WERI-Rb-1 (cell line): ENCODE measurements at places on chromosomes 3 and 15.

GRCh38 chr3:118400086-118400485 is 634.6 kb downstream of the IGSF11 start:
- DNase-seq: no peak

DNA sequence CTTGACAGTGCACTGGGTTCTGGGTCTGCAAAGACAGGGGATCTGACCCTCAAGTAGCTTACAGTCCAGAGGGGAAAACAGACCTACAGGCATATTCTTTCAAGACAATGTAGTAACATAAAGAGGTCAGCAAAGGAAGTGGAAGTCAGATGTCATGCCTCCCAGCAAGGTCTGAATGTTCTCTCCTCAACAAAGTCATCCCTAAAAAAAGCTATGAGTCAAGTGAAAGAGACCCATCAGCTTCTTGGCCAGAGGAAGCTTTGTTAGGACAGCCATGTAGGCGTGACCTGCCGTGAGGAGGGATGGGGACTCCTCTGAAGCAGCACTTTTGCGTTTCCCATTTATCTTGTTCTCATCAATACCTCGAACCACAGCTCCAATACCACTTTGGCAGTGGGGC is 331.6 kb upstream of the NR2F2 start:
- DNase-seq: no peak

DNA sequence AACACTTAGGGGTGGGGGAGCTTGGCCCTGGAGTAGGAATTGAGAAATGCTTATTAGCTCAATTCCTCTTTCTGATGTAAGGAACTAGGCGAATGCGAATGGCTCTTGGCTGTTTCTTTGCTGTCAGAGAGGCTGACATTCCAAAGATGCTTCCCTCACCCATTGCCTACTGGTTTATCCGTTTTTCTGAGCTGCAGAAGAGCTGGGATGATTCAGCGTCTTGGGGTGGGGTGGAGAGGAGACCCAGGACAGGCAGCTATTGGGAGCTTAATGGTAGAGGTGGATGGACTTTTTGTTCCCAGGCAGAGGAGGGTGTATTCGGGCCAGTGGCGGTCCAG is 9.8 kb downstream of the PLEKHO2 start:
- no peak for DNase-seq

DNA sequence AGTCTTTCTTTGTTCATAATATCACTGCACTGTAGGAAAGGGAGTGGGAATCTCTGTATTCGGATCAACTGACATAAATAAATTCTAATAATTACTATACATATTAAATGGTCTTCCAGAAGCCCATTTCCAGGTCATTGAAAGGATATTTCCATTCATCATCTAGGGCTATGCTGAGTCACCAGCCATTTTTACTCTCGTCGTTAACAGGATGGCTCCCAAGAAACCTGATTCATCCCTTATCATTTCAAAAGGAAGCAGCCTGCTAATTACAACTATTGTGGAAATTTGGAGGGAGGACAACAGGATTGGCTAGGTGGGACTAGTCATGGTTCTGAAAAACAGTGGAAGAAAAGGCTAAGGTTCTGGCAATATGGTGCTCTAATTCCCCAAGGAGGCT is 13.6 kb downstream of the GMNC start:
- DNase-seq: no peak

DNA sequence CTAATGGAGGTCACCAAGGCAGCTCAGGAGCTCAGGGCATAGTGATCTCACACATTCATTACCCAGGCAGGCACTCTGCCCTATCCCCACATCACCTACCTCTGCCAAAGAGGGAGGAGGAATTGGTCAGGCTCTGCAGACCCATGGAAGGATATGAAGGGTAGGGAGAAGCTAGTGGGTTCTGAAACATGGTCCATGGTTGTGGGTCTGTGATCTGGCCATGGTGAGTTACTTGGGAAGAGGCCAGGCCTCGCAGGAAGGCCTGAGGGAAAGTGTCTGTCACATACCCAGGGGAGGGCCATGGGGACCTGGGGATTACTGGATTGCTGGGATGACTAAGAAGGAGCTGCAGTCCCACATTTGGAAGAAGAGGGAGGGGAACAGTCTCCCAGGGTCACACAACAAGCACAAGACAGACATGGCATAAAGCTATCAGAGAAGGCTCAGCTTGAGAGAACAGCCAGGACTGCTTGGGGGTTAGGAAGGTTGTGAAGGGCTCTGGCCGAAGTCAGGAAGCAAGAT is 1.4 kb upstream of the PRSS50 start:
- DNase-seq: no peak

- no peak for DNase-seq
These were observed 30.4 kb downstream of the GATM start for GRCh38 chr15:45347989-45348388.

DNA sequence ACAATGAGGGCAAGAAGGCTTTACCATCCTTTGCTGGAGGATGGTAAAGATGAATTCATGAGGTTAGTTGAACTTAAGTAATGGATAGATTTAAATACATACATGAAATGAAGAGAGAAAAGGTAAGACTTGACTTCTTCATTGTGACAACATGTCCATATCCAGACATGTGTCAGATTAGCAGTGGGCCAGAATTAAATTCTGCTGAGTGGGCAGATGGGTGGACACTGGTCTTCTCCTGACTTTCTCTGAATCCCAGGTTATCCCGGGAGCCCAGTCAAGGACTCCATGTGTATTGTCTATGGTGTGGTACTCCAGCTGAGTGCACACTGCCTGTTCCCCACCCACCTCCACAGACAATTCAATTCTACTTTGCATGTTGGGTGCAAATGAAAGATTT is 603.1 kb downstream of the NLGN1 start:
- no peak for DNase-seq

DNA sequence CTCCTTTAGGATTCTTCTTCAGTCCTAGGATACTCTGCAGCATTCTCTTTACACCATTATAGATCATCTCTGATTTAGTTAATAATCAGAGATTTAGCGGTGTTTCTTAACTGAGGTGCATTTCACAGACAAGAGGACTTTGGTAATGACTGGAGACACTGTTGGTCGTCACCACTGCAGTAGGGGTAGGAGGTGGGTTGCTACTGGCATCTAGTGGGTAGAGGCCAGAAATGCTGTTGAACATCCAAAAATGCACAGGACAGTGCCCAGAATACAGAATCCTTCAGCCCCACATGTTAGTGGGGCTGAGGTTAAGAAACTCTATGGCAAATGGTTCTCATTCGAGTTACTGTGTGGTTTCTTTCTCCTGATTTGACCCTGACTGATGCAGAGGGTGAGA is 80.4 kb upstream of the LMCD1 start:
- DNase-seq: peak; percentile 34

GRCh38 chr3:150074697-150075416 is 104.2 kb upstream of the PFN2 start:
- no peak for DNase-seq

DNA sequence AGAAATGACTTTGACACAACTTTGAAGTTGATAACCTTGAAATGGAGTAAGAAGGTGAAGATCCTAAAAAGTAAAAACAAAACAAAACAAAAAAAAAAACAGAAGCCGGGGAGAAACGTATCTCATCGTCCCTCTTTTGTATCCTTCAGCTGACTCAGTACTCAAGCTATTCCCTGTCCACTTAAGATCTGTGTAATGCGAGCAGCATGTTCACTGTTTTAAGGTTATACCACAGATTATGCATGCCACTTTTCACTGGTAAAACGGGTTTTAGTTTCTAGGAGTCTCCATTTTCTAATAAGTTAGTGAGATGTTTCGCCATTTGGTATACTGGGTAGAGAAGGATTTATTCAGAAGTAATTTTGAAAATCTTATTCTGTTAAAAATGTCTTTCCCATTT is 324.3 kb downstream of the FEZF2 start:
- DNase-seq: no peak

DNA sequence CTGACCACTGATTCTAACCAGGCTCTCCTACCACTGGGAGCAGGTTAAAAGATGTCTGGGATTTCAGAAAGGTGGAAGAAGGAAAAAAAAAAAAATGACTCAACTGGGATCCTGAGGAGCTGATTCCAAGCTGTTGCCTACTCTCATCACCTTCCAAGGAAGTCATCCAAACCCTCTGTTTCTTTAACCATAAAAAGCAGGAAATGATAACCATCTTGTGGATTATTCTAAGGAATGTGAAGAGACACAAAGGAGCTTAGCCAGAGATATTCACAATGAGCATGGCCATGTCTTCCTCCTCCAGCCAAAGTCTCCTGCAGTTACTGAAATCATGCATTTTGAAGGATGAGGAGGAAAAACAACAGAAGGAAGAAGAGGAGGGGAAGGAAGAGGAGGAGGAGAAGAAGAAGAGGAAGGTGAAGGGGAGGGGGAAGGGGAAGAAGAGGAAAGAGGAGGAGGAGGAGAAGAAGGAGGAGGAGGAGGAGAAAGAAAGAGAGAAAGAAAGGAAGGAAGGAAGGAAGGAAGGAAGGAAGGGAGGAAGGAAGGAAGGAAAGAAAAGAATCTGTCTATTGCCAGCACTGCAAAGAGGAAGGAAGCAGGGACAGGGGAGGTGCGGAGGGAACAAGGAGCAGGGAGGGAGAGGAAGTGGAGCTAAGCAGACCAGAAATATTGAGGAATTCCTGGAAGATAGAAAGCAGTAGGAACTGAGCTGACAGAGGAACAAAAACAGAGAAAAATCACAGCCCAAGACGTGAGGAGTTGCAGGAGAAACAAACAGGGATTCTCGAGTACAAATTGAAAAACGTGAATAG is 229.2 kb downstream of the UACA start:
- DNase-seq: no peak

DNA sequence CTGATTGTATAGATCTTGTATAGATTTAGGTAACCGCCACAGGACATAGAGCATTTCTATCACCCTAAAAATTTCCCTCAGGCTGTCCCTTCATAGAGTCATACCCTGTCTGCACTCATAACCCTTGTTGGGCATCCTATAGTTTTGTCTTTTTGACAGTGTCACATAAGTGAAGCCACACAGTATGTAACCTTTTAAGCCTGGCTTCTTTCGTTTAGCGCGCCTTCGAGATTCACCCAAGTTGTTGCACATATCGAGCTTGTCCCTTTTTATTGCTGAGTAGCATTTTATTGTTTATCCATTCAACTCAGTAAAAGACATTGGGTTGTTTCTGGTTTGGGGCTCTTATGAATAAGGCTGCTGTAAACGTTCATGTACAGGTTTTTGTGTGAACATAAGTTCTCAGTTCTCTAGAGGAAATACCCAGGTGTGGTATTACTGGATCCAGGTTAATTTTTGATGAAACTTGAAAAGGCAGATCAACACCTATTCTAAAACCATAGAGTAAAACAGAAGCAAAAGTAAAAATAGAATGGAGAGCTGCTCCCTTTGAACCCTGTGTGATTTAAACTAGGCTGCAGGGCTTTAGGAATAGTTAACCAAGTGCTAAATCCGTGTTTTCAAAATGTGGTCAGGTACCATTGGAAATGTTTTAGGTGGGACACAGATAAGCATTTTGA is 49.5 kb downstream of the CD86 start:
- DNase-seq: no peak

GRCh38 chr15:89317186-89317720 is 17.4 kb downstream of the POLG start:
- no peak for DNase-seq

DNA sequence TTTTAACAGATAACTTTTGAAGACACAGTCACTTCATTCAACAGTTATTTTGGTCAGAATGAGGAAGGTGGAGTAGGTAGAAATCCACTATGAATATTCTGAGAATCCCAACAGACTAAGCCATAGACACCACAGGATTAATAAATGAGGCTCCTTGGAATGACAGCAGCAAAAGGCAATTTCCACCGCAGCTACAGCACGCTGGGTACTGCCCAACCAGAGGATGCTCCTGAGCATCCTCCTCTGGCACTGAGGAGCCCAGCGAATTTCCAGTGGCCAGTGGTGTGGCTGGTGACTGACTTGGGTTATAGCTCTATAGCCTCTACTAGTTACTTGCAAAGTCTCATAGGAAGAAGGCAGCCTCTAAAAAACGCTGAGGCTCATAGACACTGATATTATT is 3.6 kb upstream of the NR1D2 start:
- no peak for DNase-seq

- no peak for DNase-seq
These were observed 13.1 kb upstream of the ZNF662 start for GRCh38 chr3:42892807-42893206.

GRCh38 chr15:59013246-59013873 is 25.9 kb downstream of the RNF111 start:
- no peak for DNase-seq

DNA sequence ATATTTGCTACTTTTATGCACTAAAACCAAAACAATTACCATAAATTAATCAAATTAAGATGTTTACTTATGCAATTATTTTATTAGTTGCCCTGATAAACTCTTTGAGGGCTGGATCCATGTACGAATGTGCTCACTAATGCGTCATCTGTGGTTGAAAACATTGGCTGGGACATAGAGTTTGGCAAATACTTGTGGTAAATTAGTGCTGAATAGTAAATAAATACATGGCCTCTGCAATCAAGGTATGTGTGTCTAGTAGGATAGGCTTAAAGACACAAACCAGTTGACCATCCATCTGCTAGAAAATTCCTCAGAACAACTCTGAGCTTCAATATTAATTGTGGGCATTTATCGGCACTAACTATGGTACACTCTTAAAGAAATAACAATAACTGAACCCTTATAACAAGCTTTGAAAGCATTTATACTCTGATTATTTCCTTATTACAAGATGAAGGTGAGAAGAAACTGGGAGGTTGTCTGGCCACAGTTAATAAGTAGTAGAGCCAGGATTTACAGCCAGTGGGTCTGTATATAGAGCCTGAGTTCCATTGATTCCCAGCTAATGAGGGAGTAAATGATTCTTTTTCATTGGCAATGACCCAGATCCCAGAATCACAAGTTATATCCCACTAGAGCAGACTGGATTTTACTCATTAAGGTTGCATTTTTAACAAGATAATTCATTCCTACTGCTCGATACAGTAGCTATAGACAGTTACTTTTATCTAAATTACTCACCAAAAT is 169.5 kb upstream of the CNTN6 start:
- DNase-seq: no peak

- DNase-seq: no peak
These were observed 48.0 kb downstream of the RASGRP1 start for GRCh38 chr15:38516626-38517025.

DNA sequence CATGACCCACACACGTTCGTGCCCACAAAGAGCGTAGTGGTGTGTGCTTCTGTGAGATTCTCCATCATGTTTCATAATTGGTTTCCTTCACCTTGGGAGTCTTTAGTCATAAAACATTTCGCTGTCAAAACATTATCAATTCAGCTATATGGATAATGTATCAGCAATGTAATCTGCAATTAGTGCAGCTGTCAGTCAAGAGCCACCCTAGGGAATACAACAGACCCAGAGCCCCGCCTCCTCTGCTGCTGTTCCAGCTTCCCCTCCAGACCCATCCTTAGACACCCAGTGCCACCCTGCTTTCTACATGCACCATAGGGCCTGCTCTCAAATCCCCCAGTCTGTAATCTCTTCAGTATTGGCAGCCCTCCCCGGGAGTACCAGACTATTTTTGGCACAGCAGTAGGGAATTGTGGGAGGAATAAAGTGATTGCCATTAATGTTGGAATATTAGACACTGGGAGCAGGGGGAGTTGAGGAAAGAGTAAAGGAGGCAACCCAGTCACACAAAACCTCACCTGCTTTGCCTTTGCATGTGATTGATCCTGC is 31.5 kb upstream of the C3orf80 start:
- no peak for DNase-seq

- DNase-seq: no peak
These were observed 754.4 kb upstream of the GOLIM4 start for GRCh38 chr3:168850109-168850508.

GRCh38 chr3:130846181-130846580 is 47.7 kb upstream of the ATP2C1 start:
- no peak for DNase-seq

GRCh38 chr15:48406911-48407310 is 75.7 kb downstream of the DUT start:
- no peak for DNase-seq
